ENCODE measurements at places on chromosomes 16 and 17.

DNA sequence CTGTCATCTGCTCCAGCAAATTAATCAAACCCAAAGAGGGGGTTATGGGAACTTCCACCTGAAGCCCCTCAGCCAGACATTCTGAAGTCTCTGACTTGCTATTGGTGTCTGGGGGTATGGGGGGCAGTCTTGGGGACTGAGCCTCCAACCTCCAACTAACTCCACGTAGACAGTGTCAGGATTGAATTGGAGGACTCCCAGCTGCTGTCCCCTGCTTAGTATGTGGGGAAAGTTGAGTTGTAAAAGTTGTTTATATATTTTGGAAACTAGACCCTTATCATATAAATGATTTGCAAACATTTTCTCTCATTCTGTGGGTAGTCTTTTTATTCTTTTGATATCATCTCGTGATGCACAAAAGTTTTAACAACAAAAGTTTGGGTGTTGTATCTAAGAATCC, 689.2 kb downstream of the WWOX start:
- DNase-seq: no peak

DNA sequence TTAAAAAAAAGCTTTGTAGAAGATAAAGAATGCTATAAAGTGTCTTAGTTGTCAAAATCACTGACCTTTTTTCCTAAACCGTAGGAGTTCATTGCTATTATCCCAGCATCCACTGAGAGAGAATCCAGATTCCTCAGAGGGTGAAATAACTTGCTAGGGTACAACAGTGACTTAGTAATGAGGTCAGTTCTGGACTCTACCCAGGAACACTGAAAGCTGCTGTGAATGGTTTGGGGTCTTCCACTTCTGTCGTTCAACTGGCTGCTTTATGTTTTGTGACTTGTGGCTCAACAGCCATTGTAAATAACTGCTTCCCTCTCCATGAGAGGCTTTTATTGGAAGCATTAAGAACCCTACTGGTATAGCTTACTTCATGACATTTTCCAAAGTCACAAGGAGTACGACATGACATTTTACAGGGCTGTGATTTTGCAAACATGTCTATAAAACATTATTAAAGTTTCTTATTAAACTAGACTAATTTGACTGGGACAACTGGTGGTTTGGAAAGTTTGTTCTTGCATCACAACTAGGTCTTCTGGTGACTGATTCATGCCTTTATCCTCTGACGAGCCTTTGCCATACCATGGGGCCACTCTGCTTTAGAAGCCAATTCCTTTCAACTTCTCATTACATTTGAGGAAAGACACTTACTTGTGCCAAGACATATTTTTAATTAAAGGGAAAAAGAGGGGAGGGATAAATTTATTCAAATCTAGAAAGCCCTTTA, 92.2 kb upstream of the CDH11 start:
- no peak for DNase-seq

DNA sequence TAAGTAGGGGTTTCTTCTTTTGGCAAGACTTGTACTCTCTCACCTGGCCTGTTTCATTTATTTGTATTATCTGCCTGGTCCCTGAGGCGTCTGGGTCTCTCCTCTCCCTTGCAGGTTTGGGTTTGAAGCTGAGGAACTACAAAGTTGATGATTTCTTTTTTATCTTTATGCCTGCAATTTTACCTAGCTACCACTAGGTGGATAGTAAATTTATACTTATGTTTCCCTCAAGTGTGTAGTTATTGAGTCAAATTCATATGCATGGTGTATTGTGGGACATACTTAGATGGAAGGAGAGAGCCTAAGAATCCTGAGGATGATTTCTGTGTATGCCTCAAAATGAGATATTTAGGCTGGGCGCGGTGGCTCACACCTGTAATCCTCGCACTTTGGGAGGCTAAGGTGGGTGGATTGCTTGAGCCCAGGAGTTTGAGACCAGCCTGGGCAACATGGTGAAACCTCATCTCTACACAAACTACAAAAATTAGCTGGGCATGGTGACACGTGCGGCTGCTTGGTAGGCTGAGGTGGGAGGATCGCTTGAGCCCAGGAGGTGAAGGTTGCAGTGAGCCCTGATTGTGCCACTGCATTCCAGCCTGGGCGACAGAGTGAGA, 13.6 kb downstream of the TMEM98 start:
- no peak for DNase-seq

GRCh38 chr16:60463986-60464385, 1572.3 kb downstream of the CDH8 start:
- no peak for DNase-seq

GRCh38 chr16:10679921-10680320, 14.8 kb downstream of the TEKT5 start:
- no peak for DNase-seq

GRCh38 chr16:71726476-71727315, 2.2 kb upstream of the PHLPP2 start:
- DNase-seq: no peak

DNA sequence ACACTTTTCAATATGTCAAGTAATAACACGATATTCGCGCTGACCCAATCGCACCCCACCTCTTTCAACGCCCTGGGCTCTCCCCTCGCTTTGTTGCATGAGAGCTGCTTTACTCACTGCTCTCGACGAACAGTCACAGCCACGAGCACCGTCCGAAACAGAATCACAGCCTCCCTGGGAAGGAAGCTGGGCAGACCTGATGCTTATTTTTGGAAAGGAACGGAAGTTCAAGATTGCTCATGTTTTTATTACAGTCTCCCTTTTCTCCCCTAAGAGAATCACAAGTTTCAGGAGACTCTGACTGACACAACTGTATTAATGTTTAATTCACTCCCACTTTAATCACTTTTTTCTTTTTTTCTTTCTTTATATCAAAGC, 67.8 kb downstream of the ANKRD11 start:
- no peak for DNase-seq

DNA sequence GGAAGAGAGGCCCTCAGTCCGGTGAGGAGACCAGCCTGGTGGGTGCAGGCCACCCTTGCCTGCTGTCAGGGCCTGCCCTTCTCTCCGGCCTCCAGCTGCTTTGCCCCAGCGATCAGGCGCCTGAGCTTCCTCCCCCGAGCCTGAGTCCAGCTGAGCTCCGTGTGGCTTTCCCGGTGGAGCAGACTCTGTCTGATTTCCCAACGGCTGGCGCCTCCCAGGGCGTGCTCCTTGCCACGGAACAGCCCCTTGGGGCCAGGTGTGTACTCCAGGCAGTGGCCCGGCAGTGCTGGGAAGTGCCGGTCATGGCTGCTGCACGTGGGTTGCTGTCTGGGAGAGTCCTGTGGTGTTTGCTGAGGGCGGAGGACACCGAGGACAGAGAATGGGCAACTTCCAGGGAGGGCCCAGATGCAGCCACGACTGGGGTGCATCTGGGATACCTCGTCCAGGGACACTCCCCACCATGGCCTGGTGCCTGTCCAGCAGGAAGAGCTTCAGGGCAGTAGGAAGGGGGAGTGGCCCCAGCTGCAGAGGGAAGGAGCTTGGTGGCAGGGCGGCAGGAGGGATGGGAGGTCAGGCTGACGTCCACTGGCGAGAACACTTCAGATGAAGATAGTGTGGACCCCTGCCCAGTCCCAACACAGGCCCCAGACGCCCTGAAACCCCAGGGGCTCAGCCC, 22.5 kb downstream of the METRNL start:
- DNase-seq: no peak

DNA sequence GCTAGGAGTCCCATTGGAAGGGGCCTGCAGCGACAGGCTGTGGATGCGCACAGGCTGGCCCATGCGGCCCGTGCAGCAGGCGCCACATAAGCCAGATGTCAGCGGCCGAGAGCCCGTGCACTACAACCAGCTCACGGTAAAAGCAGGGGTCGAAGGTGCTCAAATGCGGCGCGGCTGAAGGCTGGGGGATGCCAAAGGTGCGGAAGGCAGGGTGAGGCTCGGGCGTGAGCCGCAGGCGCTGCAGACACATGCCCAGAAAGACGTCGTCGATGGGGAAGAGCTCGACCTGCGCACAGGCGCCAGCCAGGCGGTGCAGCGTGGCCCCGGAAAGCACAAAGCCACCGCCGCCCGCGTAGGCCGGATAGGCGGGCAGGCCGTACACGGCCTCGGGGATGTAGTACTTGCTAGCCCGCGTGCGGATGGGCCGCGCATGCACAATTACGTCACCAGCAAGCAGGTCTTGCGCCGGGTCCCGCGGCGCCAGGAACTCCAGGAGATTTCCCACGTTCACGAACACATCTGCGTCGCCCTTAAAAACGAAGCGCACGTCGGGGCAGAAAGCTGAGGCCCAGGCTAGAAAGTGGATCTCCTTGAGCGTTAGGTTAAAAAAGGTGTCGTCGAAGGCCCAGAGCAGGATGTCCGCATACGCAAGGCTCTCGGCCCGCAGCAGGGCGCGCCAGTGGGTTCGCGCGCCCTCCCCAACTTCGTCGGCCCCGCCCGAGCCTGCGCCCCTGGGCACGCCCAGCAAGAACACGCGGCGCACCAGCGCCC, 1.3 kb downstream of the B3GNT9 start:
- no peak for DNase-seq

DNA sequence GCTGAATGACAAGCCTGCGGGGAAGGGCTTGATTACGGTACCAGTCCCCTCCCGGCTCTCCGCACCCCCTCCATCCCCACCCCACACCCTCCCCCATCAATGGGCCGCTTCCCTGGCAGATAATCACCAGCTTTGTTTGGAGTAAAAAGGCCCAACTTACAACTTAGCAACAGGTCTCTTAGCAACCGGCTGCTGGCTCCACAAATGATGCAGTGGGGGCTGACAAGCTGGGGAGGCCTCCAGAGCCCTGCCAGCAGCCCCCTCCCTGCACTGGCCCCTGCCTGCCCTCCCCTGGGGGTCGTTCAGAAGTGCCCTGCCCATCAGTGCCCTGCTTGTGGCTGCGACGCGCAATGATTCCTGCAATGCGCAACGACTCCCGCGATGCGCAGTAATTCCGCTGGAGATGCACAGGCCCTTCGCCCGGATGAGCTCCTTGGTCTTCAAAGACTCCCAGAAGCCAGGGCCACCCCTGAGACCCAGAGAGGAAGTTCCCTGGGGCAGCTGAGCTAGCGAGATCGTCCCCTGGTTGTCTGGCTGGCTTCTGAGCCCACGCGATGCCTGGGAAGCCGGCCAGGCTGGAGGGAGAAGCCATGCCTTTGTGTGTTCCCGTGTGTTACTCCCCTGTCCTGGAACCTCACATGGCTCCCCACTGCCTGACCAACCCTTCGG, 23.3 kb downstream of the CPNE2 start:
- no peak for DNase-seq

GRCh38 chr17:50533720-50534148, 1.2 kb downstream of the EPN3 start:
- DNase-seq: no peak

GRCh38 chr17:2183346-2183745, 120.2 kb downstream of the SMG6 start:
- no peak for DNase-seq

GRCh38 chr17:15270628-15271381, 5.7 kb upstream of the PMP22 start:
- DNase-seq: no peak

GRCh38 chr17:33803199-33803685, 451.8 kb upstream of the CCL2 start:
- no peak for DNase-seq

DNA sequence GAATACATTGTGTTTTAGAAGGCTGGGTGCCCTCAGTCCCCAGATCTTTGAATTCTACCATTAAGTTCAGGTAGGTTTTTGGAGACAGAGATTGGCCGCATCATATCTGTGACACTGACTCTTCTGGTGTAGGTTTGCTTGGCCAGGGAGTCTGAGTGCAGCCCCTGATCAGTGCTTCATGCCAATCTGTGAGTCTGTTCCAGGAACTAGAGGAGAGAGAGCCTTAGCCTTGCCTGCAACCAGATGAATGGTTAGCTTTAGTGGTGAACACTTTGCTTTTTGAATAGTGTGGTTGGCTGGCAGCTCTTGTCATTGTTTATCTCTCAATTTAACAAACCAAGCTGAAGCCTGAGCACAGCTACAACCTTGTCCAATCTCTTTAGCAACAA, 87.8 kb downstream of the PLXDC1 start:
- DNase-seq: no peak

DNA sequence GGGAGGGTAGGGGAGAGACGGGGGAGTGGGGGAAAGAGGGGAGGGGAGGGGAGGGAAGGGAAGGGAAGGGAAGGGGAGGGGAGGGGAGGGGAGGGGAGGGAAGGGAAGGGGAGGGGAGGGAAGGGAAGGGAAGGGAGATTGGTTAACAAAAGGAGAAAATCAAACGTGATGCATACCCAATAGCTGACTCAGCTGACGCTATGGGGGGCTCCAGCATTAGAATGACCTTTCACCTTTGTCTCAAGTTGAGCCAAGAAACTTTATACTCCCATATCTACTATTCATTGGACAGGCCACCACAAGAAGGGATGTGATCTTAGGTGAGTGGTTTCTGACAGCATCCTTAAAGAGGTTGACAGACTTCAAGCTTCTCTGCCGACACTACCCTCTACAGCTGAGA, 432.8 kb upstream of the CDH5 start:
- DNase-seq: no peak

DNA sequence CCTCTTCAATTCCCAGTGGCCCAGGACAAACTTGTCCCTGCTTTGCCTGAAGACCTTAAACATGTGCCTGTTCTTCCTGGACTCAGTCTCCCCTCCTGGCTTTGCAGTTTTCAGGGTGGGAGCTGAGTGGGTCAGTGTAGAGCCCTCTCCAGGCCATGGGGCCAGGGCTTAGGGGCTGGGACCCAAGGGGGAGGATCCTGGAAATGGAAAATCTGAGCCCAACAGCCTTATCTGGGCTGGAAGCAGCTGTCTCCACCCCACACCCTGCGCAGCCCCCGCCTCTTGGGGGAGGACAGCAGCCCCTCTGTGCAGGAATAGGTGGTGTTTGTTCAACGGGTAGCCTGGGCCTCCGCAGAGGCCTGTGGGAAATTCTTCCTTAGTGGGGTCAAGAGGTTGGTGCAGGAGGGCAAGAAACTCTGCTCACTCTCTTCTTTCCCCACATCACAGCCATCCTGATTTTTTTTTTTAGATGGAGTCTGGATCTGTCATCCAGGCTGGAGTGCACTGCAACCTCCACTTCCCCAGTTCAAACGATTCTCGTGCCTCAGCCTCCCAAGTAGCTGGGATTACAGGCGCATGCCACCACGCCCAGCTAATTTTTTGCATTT, 6.8 kb upstream of the SMTNL2 start:
- no peak for DNase-seq

GRCh38 chr17:74757502-74757901, 9.1 kb downstream of the NHERF1 start:
- DNase-seq: no peak

GRCh38 chr17:75525806-75526554, 483 bp downstream of the LLGL2 start:
- DNase-seq: no peak
